NCI-H1417 treated with DMSO at 0.1 percent for 48 hours (cell line): ENCODE measurements at places on chromosomes 3 and 15.

DNA sequence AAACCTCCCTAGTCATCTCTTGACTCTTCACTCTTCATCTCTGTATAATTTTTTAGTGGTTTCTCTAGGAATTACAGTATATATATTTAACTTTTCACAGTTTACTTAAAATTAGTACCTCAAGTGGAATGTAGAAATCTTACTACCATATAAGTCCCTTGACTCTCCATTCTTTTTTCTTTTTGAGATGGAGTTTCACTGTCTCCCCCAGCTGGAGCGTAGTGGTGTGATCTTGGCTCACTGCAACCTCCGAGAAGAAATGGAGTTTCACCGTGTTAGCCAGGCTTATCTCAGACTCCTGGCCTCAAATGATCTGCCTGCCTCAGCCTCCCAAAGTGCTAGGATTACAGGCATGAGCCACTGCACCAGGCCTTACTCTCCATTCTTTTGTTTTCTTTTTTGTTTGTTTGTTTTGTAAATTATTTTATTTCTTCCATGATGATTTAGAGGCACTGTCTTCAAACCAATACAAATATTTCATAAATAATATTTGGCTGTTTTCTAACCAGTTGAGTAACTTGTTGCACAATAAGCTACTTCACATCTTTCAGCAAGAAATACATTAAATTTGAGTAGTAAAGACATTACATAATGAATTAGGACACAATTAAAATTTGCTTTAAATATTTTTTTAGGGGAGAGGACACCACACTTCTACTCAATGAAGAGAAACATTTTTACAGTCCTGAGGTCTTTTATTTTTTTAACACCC is 144.8 kb downstream of the RBPMS2 start:
- DNase-seq = no peak

GRCh38 chr3:130084436-130084980 is 2.9 kb downstream of the ALG1L2 start:
- DNase-seq = no peak

- DNase-seq = no peak
These were observed 118.8 kb upstream of the UBE2E2 start for GRCh38 chr3:23084367-23084766.

DNA sequence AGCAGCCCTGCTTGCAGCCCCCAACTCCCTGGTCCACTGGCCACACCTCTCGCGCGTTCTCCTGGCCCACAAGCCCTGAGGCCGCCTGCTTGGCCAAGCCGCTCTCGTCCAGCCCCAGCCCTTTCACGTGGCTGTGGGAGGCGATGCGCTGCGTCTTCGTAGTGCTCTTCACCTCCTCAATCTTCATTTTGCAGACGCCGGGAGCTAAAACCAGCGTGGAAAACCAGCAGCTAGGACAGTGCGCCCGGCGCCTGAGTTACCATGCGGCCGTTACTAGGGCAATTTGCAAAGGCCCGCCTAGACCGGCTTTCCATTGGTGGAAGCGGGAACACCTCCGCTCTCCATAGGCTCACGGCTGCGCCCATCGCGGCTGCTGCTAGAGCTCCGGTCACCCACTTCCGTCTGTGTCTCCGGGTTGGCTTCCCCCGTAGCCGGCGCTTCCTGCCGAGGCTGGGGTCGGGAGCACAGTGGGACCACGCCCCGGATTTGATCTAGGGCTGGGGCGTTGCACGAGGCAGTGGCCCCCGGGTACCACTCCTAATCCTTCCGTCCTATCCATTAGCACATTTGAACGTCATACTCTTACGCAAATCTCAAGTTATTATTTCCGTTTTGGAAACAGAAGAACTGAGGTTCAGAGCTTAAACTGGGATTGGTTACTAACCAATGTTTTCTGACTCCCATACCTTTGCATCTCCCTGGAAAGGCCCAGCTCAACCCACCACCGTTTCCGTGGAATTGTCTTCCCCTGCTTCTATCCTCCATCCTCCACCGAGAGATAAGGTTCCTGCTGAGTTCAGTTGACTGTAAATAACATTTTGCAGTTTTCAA is at the start of gene RUVBL1:
TSS of gene RUVBL1 (minus strand) at position 275 of the 831 bp plus-strand sequence. CDS start at position 187, 88 bp downstream.
- peak; percentile 99 for DNase-seq

DNA sequence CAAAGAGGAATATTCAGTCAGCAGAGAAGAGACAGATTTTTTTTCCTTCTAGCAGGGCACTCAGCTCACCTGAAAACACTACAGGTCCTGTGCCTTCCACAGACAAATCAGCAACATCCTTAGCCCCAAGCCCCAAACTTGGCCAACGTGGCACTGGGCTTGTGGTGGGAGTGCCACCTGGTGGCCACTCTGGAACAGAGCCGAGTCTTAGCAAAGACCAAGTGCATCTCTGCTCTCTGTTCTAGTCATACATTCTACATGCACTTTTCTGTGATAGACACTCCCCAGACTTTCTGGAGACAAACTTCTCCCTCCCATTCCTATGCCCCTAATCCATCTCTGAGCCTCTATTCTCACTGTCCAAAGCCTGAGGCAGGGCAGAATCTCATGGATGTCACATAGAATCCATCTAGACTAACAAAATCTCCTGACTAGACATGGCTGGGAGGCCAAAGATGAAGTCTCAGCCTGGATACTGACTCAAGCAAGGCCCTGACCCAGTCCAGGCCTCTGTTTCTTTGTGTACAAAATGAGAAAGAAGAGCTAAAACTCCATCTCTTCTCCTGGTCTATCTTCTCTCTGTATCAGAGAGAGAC is 5.1 kb upstream of the SEMA7A start:
- DNase-seq = peak; percentile 14

- DNase-seq = no peak
These were observed 81.4 kb upstream of the KLF13 start for GRCh38 chr15:31245135-31245689.

DNA sequence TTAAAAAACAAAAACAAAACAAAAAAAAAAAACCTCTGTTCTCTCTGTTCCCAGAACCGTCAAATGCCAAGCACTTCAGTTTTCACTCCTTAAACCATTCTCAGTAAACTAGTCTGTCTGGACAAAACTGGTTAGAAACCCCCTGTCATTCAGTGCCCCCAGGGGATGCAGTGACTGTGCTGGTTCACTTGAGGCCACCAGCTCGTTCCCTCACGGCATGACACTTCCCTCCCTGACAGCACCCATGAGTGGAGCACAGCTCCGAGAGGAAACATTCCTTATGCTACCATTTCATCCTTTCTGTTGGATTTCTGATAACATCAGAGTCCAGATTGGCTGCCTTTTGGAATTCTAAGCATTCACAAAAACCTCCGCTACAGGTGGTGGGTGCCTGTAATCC is 244.0 kb upstream of the TPM1 start:
- no peak for DNase-seq

- DNase-seq = no peak
These were observed 118.9 kb upstream of the IGSF10 start for GRCh38 chr3:151579571-151580270.

- no peak for DNase-seq
These were observed 36.5 kb downstream of the ADAMTS9 start for GRCh38 chr3:64651303-64651702.

DNA sequence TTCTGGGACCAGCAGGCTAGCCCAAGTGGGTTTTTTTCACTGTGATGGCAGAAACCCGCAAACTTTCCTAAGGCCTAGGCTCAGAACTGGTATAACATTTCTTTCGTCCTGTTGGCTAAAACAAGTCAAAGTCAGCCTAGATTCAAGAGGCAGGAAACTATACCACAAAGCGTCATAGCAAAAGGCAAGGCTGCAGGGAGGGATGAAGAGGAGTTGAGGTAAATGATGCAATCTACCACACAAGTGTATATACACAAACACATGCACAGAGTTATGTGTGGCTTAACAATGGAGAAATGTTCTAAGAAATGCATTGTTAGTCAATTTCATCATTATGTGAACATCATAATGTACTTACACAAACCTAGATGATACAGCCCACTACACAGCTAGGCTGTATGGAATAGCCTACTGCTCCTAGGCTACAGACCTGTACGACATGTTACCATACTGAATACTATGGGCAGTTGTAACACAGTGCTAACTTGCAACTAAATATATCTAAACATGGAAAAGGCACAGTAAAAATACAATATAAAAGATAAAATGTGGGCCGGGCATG is 225.6 kb downstream of the TBL1XR1 start:
- no peak for DNase-seq

- DNase-seq = no peak
These were observed 11.7 kb downstream of the NKTR start for GRCh38 chr3:42612217-42612616.

GRCh38 chr3:188416041-188416440 is 262.1 kb downstream of the LPP start:
- DNase-seq = no peak

DNA sequence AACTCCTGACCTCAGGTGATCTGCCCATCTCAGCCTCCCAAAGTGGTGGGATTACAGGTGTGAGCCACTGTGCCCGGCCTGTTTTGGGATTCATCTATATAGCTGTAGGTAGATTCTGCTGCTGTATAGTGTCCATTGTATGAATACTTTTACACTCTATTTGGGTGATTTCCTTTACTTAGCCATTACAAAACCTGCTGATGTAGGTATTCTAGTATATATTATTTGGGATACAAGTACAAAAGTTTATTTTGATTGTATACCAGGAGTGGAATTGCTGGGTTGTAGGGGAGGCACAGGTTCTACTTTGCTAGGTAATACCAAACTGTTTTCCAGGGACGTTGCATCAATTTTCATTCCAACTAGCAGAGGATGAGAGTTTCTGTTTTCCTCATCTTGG is 9.5 kb upstream of the OXSR1 start:
- no peak for DNase-seq

DNA sequence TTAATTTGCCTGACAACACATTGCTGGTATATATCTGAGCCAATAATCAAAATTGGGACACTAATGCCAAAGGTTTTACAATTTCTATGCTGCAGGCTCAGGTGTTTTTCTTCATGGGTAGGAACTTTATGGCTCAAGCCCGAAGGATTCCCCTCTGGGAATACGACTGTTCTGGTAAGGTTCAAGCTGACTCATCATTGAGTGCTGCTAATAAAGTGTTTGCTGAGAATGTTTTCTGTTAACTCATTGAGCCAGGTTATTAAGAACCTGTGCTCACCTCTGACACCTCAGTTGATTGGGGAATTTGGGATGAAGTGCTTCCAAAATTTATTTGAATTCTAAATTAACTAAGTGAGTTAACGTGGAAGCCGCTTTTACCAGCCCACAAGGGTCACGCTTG is 135.8 kb upstream of the CTDSPL start:
- DNase-seq = no peak

DNA sequence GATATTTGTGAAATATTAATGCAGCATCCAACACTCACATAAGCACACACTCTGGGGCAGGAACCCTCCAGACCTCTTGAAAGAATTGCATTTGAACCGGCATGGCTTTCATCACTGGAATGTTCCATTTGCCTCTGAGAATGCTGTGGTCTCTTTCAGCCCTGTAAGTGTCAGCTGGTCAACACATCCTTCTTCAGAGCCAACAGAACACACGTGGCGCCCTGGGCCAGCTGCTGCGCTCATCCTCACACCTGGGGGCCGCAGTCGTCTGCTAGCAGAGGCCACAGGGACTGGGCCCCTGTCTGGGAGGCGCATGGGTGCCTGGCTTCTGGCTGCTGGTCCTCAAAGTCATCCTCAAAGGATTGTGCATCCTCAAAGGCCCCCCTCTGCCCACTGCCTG is 71.4 kb upstream of the HERC1 start:
- no peak for DNase-seq

- no peak for DNase-seq
These were observed 35.8 kb upstream of the SLCO2A1 start for GRCh38 chr3:134065252-134066157.

GRCh38 chr15:81478354-81478753 is 104.3 kb upstream of the TMC3 start:
- no peak for DNase-seq

DNA sequence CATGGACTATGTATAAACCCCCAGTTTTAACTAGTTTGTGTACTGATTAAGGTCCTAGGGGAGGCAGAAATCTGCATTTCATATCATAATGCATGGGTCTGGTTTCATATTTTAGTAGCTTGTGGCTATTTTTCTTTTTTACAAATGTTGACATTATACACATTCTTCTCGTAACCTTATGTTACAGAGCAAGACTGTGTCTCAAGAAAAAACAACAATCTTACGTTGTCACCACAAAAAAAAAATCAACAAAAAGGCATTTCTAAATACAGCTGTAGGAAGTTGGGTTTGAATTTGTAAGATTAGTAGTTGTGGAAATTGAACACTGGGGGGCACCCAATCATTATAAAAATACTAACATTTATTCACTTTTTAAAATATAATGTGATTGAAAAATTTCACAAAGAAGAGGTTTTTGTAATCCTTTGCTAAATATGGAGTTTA is 17.9 kb downstream of the SERP1 start:
- no peak for DNase-seq

DNA sequence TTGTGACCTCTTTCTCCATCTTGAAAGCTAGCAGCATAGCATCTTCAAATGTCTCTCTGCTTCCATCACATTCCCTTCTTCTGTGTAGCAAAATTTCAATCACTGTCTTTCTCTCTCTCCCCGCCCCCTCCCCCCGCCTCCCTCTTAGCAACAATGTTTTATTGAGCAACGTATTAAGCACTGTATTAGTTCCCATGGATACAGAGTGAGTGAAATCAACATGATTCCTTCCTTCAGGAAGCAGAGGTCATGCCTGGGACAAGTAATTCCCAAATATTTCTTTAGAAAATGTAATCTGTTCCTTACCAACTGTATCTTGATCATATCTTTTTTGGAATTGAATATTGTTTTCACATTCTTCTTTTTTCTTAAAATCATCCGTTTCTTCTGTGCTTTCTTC is 373.7 kb upstream of the NECTIN3 start:
- no peak for DNase-seq

- no peak for DNase-seq
These were observed 37.5 kb downstream of the ZXDC start for GRCh38 chr3:126438186-126438585.

- DNase-seq = no peak
These were observed 1.2 kb downstream of the ROBO1 start for GRCh38 chr3:79766496-79767193.

DNA sequence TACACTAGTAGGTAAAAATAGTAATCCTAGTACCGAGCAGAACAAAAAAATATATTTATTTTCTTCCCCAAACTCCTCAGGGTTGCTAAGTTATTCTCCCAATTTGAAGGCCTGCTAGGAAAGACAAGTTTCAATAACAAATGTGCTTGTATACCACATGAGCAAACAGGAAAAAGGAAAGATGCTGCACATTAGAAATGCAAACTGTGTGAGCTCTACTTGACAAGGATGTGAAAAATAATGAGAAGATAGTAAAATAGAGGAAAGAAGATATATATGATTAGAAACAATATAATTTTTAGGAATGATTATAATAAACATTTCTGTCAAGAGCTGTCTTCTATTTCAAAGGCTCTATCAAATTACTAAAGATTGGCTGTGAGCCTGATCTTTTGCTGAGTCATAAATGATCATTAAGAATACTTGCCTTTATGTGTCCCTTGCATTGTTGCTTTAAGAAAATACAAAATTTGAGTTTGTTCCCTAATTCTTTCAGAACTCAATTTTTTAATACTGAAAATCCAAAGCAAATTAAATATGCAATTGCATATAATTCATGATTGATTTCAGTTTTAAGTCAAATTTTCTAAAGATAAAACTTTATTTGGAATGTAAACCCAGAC is 174.2 kb downstream of the NEK10 start:
- no peak for DNase-seq
